AG08396 (cell line): ENCODE measurements at places on chromosomes 7 and 10.

DNA sequence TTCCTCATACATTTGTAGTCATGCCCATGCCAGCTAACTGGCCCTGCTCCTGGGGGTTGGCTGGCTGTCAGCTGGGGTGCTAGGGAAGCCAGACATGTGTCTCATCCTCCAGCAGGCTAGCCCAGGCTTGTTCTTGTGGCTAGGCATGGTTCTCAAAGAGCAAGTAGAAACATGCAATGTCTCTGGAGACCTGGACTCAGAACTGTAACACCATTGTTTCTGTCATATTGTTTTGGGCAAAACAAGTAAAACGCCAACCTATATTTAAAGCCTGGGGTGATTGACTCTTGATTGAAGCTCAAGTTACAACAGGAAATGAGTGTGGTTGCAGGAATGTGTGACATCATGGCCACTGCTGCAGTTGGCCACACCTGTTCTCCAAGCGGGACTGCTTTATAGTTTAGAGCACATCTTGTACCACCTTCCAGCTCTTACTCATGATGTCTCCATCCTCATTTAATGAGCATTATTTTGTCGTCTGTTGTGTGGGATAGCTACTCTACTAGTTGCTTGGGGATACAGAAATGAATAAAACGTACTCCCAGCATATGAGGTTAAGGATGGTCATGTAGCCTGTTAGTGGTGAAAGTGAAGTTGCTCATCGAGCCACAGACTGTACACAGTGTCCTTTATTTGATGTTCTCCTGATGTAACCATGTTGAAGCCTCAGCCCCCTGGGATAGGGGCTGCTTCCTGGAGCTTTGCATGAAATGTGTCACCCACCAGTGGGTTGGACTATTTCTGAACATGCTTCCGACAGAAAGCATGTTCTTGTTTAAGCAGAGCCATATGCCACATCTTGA lies 168.4 kb downstream of the SORCS3 start:
- no peak for DNase-seq

DNA sequence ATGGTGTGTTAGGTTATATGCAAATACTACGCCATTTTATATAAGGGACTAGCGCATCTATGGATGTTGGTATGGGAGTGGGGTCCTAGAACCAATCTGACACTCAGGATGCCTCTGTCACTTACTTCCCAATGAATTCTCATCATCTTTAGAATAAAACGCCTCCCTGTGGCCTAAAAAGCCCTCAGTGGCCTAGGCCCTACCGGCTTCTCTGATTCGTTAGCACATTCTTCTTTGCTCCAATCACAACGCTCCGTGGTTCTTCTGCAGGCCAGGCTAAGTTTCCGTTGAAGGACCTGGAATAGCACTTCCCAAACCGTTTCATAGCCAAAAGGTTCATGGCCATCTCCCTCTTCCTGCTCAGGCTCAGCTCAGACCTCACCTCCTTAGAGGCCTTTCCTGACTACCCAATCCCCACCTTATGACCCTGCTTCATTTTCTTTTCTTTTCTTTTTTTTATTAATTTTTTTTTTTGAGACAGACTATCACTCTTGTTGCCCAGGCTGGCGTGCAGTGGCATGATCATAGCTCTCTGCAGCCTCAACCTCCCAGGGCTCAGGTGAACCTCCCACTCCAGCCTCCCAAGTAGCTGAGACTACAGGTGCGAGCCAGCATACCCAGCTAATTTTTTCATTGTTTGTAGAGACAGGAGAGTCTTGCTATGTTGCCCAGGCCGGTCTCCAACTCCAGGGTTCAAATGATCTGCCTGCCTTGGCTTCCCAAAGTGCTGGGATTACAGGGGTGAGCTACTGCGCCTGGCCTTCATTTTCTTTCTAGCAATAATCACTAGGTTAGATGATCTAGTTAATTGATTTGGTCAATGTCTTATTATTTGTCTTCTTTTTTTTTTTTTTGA lies 24.5 kb upstream of the YWHAG start:
- DNase-seq: no peak

GRCh38 chr7:94584113-94584512 lies 71.8 kb downstream of the SGCE start:
- DNase-seq: no peak

GRCh38 chr10:29685506-29685905 lies 50.7 kb upstream of the SVIL start:
- DNase-seq: no peak

- DNase-seq: peak; percentile 11
Measured at GRCh38 chr10:3622845-3623621, 162.0 kb downstream of the KLF6 start.

GRCh38 chr10:614139-614711 lies 75.2 kb downstream of the DIP2C start:
- no peak for DNase-seq

- DNase-seq: no peak
Measured at GRCh38 chr7:143415742-143416397, 7.2 kb upstream of the EPHA1 start.

DNA sequence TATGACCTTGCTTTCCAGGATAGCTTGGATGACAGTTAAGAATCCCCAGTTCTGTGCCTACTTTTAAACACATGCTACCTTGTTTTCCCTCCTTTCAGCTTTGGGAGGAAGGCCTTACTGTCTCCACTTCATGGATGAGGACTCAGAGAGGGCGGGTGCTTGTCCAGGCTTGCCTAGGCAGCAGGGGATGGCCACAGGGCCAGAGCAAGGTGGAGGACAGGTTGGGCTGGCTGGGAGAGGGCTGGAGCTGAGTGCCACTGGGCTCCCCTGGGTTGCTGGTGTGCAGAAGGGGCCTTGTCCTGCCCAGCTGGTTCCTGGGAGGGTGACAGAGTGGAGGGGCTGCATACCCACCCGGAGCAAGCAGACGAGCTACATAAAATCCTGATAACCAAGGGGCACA lies 117.8 kb downstream of the GRK5 start:
- DNase-seq: no peak

- DNase-seq: no peak
Measured at GRCh38 chr10:88828310-88828709, 23.3 kb downstream of the ANKRD22 start.

GRCh38 chr7:128827971-128828711 lies 2.1 kb upstream of the FLNC start:
- peak; percentile 78 for DNase-seq

GRCh38 chr7:142478479-142479220 lies 220.8 kb upstream of the PRSS58 start:
- peak; percentile 17 for DNase-seq

- DNase-seq: no peak
Measured at GRCh38 chr10:176677-177076, 41.4 kb downstream of the ZMYND11 start.

DNA sequence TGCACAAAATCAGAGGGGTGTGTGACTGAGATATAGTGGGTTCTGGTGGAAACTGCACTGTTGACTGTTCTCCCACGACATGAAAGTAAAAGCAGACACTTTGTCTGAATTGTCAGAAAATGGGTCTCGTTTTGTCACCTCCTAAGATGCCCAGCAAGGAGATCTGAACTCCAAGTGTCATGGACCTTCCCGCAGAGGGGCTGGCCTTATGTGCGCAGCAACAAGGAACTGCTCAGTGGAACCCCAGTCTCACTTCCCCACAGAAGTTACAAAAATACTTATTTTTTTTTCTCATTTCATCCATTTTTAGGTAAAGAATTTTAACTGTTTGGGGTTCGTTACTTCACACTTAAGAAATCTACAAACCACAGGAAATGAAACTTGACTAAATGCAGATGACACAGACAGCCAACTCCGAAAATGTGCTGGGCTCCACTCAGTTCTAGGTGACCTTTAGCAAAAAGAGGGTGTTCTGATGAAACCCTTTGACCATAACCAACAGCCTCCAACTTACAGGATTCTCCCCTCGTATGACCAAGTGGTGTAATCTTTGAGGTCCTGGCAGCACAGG lies 115.0 kb downstream of the FAM107B start:
- DNase-seq: no peak

GRCh38 chr7:36658335-36659171 lies 65.7 kb downstream of the AOAH start:
- peak; percentile 54 for DNase-seq

DNA sequence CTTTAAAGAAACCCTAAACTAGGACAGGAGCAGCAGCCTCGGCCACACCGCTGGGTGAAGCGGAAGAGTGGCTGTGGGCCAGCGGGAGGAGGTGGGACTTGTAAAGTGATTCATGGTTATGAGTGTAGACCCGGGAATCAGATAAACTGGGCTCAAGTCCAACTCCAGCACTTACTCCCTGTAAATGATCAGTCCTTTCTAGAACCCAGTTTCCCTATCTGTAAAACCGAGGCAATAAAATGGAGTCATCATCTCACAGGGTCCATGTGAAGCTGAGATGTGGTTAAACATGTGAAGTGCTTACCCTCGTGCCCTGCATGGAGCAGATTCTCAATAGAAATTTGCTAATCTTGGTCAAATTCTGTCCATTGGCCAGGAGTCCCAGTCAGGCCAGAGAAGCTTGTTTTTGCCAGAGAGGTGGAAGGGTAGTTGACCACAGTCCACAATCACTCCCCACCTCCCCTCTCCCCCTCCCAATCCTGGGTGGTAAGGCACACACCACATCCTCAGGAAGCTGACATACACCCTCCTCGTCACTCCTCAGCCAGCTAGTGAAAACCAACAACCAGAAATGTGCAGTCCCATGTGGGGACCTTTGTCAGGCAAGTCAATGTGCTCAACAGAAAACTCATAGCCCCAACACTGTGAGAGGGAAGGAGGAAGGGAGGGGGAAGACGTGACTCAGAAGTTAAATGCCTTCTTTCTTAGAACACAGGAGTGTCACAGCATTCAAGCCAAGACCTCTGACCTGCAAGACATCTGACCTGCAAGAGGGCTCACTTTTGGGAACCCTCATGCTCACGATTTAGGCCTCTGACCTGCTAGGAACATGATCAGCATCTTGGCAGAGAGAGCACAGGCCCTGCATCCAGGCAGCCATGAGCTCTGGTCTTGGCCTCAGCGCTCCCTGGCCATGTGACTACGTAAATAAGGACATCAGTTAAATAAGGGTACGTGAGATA lies 145.1 kb downstream of the PLXNA4 start:
- peak; percentile 82 for DNase-seq

GRCh38 chr7:151286148-151286547 lies 37.7 kb upstream of the SMARCD3 start:
- no peak for DNase-seq

- DNase-seq: no peak
Measured at GRCh38 chr7:132934017-132934416, 147.9 kb downstream of the CHCHD3 start.

DNA sequence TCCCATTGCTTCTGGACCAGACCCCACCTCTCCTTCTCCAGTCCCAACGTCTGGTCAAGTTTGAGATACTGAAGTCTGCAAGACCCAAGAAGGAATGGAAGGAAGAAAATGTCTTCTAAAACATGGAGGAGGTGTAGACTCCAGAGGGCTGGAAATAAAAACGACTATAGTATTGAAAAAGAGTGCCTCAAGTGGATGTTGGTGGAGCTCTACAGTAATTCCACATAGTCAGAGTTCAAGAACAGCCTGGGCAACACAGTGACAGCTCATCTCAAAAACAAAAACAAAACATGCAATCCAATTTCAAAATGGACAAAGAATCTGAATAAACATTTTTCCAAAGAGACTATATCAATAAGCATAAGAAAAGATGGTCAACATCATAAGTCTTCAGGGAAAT lies 2.3 kb upstream of the PCGF6 start:
- peak; percentile 7 for DNase-seq

GRCh38 chr7:47197486-47197885 lies 384.4 kb downstream of the TNS3 start:
- DNase-seq: no peak

DNA sequence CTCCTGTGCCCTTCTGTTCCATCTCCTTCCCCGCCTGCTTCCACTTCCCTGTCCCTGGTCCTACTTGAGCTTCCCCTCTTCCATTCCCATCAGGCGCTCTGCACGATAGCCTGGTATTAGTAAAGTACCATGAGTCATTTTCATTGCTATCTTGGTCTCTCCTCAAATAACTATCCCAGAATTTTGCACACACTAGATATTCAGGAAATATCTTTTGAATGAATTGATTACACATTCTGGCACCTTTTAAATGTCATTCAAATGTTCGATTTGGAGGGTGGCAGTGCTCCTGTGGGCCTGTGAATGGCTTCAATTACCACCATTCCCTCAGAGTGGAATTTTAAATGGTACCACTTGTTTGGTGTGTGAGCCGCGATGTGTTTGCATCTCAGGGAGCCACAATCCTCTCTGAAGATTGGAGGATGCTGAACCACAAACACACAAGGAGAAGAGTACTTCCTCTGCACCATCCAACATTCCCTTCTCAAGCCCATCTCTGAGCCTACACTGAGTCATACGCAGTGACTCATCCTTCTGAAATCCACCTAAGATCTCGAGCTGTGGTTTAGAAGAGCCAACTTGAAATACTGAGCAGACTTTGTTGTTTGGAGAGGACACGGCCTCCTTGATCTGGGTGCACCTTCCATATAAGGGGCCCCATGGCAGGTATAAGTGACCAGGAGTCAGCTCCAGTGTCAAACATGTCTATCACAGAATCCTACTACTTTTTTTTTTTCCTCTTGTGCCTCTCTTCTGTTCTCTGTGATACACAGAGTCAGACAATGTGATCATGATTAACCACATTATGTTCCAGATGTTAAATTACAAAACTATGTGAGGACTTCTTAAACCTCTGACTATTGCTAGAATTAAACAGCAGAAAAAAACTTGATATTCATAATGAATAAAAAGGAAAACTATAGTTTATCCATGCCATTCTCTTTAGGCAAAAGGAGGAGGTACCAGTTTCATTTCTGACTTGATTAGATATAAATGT lies 81.9 kb downstream of the BMPER start:
- peak; percentile 85 for DNase-seq

GRCh38 chr7:124489925-124490324 lies 275.7 kb downstream of the GPR37 start:
- no peak for DNase-seq

GRCh38 chr10:62860946-62861345 lies 44.8 kb upstream of the EGR2 start:
- no peak for DNase-seq

- no peak for DNase-seq
Measured at GRCh38 chr7:100167912-100168323, 499 bp downstream of the GAL3ST4 start.

DNA sequence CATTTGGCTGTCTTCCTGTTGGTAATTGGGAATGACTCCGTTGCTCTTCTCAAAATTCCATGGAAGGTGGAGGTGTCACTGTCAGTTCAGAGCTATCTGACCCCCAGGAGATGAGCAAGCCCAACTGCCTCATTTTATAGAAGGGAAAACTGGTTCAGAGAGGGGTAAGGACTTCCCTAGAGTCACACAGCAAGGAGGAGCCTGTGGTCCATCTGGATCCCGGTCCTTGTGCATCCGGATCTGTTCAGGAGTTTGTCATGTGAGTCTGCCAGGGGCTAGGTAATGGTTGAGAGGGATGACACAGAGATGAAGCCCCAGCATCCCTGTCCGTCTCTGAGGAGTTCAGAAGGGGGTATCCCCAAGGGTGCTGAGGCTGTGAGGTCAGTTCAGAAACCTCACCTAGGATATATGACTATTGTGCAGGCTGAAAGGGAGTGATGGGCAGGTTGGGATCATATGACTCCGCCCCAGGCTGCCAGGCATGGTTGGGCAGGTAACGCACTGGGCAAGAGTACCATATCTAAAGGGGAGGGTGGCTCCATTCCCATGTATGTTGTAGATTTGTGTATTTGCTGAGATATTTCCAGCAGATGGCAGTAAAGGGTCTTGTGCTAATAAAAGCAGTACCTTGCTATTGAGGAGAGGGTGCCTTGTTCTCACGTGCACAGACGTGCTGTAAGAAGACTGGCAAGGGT lies 16.0 kb upstream of the SLC29A3 start:
- peak; percentile 36 for DNase-seq

GRCh38 chr10:6737080-6737641 lies 157.1 kb upstream of the PRKCQ start:
- peak; percentile 25 for DNase-seq

GRCh38 chr10:123392182-123392963 lies 238.2 kb downstream of the BUB3 start:
- no peak for DNase-seq
